Cardiac muscle cell (in vitro differentiated cells and primary cell): ENCODE measurements at places on chromosomes 7 and 10.
A peak's percentile ranks its signal among the peaks of the same experiment; 100 is the strongest.

DNA sequence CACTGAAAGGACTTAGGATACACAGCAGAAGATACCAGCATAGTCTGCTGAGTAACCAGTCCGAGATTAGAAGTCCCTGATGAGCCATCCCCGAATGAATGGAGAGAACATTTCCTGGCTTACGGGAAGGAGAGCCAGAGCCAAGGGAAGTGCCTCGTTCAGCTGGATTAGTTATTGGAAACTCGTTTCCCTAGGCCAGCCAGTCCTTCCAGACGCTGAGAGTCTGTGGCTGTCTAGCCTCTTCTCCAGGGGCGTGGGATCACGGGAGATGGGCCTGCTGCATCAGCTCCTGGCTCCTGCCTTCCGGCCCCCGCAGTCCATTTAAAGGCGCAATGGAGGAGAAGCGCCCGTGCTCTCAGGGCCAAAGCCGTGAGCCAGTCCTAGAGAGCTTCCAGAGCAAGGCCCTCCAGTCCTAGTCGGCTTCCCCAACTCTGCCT lies 712.8 kb downstream of the PARD3 start:
- H3K36me3 ChIP-seq, result no peaks in the 10 kb centered on the region
- no peaks in the 10 kb centered on the region for H3K27me3 ChIP-seq
- peak; percentile 81 for DNase-seq
- H3K27ac ChIP-seq, result no peak overlapping the region

DNA sequence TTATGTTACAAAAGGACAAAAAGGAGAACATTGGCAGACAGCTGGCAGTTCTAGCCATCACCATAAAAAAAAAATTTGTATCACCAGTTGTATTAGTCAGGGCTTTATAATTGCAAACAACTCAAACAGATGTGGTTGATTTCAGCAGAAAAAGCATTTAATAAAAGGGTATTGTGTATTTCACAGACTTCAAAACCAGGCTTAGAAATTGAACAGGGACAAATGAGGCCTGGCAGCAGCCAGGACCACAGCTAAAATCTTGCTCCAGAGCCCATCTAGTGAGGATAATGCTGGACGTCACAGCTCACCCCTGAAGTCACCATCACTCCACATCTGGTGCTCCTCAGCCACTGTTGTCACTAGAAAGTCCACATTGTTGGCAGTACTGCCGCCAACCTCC lies 52.9 kb upstream of the CALD1 start:
- peaks cover 18% of the 10 kb centered on the region for H3K4me1 ChIP-seq
- H3K27me3 ChIP-seq, result no peaks in the 10 kb centered on the region
- no peak overlapping the region for H3K4me3 ChIP-seq
- H3K27ac ChIP-seq, result no peak overlapping the region
- DNase-seq, result no peak

GRCh38 chr10:70885481-70885880 lies 2.9 kb downstream of the PCBD1 start:
- peaks cover 19% of the 10 kb centered on the region for H3K4me1 ChIP-seq
- no peaks in the 10 kb centered on the region for H3K27me3 ChIP-seq
- no peak overlapping the region for H3K4me3 ChIP-seq
- DNase-seq, result no peak
- H3K27ac ChIP-seq, result no peak overlapping the region
- H3K36me3 ChIP-seq, result peaks cover 9% of the 10 kb centered on the region

DNA sequence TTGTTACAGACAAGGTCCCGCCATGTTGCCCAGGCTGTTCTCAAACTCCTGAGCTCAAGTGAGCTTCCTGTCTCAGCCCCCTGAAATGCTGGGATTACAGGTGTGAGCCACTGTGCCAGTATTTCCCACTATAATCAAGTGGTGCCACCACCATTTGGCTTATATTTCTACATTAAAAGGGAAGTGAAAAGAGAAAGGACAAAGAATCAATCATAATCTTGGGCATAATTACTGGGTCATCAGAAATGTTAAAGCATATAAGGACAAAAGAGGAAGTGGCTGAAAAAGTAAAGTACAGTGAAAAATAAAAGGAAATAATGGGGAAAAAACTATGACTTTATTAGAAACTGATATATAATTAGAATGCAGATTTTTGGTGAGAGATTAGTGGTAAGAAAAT lies 25.7 kb upstream of the ENTPD1 start:
- no peak for DNase-seq
- no peaks in the 10 kb centered on the region for H3K36me3 ChIP-seq
- no peaks in the 10 kb centered on the region for H3K27me3 ChIP-seq
- peaks cover 3% of the 10 kb centered on the region for H3K4me1 ChIP-seq

DNA sequence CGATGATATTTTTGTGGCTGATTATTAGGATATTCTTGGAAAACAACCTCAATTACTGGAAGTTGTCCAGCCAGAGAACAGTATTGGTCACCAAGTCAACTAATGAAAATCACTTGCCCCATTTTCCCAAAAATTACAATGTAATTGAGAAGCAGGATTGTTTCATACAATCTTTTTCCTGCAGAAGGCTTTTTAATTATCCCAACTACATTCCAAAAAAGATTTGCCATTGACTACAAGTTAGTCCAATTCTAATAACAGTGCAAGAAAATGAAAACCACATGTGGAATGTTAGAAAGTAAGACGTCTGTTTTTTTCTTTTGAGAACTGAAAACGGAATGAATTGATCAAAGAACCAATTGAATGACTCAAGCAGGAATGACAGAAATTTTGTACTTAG lies 1195.8 kb downstream of the SORCS1 start:
- DNase-seq, result no peak
- no peak overlapping the region for H3K27ac ChIP-seq
- no peaks in the 10 kb centered on the region for H3K36me3 ChIP-seq

- DNase-seq, result no peak
- no peak overlapping the region for H3K4me3 ChIP-seq
- H3K27me3 ChIP-seq, result no peaks in the 10 kb centered on the region
- no peak overlapping the region for H3K27ac ChIP-seq
- H3K36me3 ChIP-seq, result no peaks in the 10 kb centered on the region
Observed at GRCh38 chr7:22178735-22179134, 178.2 kb downstream of the RAPGEF5 start.

DNA sequence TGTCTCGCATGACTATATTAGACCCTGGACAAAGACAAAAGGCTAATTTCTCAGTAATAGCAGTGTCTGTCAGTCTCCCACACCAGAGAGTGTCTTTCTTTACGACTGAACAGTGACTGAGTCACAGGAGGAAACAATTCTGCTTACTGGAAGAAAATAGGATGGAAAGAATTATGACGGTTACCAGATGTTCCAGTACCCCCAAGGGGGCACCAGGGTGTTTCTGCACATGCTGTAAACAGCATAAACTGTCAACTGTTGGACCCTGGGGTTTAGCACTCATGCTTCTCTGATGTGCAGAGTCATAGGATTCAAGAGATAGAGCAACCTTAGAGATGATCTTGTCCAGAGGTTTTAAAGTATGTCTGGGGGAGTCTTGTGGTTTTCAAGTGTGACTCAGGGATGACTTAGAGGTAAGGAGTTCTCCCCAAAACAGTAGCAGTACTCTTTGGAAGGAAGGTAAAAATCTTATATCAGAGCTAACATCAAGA lies 291.7 kb downstream of the THSD7A start:
- no peak overlapping the region for H3K27ac ChIP-seq
- DNase-seq, result peak; percentile 77
- H3K27me3 ChIP-seq, result no peaks in the 10 kb centered on the region
- no peaks in the 10 kb centered on the region for H3K36me3 ChIP-seq
